Umbilical cord (tissue), 2 donors: ENCODE measurements at places on chromosomes 6 and 20. TPM values are rescaled to one million over a fixed set of nuclear protein-coding genes. Genes with fewer than 3 reads are reported as not detected.

- peak; percentile 96 for DNase-seq
Observed at GRCh38 chr6:150881911-150882481, 16.5 kb downstream of the MTHFD1L start.

CFAP61 gene
- 2.4 TPM for total RNA-seq

DNA sequence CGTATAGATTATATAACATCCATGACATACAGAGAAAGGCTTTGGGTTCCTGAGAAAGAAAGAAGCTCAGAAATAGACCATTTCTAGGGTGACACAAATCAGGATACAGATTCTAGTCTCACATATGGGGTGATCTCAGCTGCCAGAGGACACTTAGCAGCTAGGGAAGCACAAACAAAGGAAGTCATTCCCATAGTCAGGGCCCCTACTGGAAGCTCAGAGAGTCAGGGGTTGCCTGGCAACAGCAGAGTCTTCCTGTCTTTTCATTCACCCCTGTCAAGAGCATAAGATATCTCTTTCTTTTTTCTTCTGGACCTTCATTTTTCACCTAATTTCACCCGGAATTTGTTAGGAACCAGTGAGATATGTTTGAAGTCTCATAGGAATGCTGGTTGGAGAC is 81.9 kb upstream of the IYD start:
- DNase-seq: no peak

ADGRF4 gene
- 7.5 TPM for total RNA-seq

DNA sequence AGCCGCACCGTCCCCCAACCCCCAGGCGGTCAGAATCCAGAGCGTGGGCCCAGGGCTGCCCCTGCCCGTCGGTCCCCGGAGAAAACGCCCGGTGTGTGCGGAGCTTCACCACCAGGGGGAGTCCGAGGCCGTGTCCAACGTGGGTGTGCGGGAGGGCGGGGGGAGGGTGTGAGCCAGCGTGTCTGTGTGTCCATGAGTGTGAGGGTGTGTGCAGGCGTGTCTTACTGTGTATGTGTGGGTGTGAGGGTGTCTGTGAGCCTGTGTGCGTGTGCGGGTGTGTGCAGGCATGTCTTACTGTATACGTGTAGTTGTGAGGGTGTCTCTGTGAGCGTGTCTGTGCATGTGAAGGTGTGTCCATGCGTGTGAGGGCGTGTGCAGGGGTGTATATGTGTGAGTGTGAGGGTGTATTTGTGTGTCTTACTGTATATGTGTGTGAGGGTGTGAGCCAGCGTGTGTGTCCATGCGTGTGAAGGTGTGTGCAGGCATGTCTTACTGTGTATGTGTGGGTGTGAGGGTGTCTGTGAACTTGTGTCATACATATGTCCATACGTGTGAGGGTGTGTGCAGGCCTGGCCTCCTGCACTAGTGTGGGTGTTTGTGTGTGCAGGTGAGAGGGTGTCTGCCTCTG is 24.6 kb upstream of the GATA5 start:
- DNase-seq: peak; percentile 76

- no peak for DNase-seq
Observed at GRCh38 chr6:127290391-127291265, 24.0 kb downstream of the RNF146 start.

ZNF391 gene
- total RNA-seq: 1.7 TPM

HLA-DQB1 gene
- total RNA-seq: 0.24 TPM

GRCh38 chr6:57069228-57069627 is 20.8 kb upstream of the ZNF451 start:
- DNase-seq: no peak

- no peak for DNase-seq
Observed at GRCh38 chr6:149831308-149831820, 32.8 kb downstream of the LRP11 start.

DNA sequence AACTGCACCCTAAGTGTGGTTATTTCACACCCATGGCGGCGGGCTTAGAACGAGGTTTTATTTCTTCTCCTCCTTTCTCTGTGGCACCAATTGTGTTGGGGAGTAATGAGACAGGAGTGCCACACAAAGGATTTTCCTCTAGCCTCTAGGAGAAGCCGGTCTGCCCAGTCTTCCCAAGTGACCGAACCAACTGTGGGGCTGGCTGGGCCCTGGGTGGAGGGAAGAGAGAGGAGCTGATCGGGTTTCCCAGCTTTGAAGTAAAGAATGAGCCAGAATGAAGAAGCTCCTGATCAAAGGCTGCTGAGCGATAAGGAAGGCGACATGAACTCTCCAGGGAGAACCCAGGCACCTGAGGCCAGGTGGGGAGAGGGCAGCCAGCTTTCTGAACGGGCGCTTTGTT is 616.0 kb upstream of the BTBD3 start:
- DNase-seq: no peak

GRCh38 chr6:105257340-105257739 is 77.5 kb upstream of the POPDC3 start:
- DNase-seq: no peak

DNA sequence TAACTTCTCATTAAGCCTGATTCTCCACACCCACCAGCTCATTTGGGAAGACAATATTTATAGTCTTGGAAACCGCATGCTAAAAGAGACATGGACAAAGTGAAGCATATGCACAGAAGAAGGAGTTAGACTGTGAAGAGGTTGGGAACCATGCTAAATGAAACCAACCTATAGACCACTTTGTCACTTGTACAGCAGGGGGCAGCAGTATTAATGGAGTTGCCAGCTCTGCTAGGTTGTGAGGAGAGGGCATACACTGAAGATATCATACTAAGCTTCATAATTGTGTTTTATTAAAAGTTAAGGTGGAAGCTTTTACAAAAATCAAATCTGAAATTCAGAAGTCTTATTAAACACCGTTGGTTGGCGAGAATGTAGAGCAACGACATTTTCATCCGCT is 38.3 kb upstream of the HMGCLL1 start:
- peak; percentile 2 for DNase-seq

DNA sequence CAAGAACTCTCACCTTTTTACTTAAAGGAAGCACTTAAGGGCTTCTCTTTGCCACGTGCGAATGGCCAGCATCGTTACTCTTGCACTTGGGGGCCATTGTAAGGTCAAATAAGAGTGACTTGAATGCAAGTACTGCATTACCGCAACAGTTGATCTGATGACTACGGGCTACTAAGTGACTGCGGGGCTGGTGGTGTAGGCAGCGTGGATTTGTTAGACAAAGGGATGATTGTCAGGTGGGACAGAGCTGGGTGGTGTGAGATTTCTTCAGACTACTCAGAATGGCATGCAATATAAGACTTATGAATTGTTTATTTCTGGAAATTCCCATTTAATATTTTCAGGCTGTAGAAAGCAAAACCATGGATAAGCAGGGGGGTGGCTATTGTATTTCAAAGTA is 199.7 kb upstream of the UST start:
- DNase-seq: no peak

FAM229B gene
- 9.4 TPM for total RNA-seq

- DNase-seq: no peak
Observed at GRCh38 chr6:158328952-158329351, 16.7 kb downstream of the TULP4 start.

- no peak for DNase-seq
Observed at GRCh38 chr20:3767110-3767426, 485 bp downstream of the ADISSP start.

COL21A1 gene
- total RNA-seq: 147 TPM

GRCh38 chr6:14278006-14278405 is 160.4 kb downstream of the CD83 start:
- DNase-seq: no peak

DNA sequence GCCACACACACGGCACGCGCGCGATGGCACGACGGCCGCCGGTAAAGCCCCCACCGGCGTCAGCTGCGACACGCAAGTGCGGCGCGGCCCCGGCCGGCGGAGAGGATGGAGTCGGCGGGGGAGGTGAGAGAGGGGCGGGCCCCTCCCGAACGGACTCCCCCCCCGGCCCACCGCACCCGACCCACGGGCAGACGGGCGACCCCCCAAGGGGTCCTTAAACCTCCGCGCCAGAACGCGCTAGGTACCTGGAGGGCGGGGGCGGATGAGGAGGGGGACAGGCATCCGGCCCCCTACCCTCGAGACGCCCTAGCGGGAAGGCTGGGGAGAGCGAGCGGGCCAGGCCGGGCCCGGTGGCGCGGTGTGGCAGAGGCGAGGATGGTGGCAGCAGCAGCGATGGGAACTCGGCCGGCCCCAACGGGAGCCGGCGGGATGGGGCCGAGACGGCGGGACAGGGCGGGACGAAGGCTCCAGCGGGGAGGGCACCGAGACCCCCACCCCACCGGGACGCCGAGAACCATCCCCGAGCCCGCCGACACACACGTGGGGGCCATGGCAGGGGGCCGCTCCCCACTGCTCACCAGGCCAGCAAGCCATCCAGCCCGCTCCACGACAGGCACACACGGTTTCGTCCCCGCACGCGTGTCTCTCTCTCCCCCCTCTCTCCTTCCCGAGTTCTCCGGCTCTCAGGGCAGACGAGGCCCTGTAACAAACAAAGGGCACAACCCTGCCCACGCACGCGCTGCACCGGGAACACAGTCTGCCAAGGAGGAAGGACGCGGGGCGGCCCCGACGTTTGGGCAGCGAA is 1515.4 kb upstream of the DEFB115 start:
- no peak for DNase-seq

SLC22A16 gene
- total RNA-seq: 1.4 TPM

DNA sequence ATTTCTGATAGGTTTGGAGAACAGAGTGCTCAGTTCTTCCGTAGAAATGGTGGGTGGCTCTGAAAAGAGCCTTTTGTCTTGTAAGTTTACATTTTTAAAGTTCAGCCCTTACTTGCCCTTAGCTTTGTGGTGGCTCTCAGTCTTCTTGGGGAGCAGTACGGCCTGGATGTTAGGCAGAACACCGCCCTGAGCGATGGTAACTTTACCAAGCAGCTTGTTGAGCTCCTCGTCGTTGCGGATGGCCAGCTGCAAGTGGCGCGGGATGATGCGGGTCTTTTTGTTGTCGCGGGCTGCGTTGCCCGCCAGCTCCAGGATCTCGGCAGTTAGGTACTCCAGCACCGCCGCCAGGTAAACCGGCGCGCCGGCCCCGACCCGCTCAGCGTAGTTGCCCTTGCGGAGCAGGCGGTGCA is 19.5 kb downstream of the OR2B2 start:
- no peak for DNase-seq

TNFAIP3 gene
- total RNA-seq: 6.7 TPM

GRCh38 chr20:62111148-62111547 is 11.1 kb upstream of the LSM14B start:
- DNase-seq: no peak

GRCh38 chr6:143539734-143540133 is 28.2 kb upstream of the FUCA2 start:
- no peak for DNase-seq

IFT52 gene
- 55.4 TPM for total RNA-seq

DNA sequence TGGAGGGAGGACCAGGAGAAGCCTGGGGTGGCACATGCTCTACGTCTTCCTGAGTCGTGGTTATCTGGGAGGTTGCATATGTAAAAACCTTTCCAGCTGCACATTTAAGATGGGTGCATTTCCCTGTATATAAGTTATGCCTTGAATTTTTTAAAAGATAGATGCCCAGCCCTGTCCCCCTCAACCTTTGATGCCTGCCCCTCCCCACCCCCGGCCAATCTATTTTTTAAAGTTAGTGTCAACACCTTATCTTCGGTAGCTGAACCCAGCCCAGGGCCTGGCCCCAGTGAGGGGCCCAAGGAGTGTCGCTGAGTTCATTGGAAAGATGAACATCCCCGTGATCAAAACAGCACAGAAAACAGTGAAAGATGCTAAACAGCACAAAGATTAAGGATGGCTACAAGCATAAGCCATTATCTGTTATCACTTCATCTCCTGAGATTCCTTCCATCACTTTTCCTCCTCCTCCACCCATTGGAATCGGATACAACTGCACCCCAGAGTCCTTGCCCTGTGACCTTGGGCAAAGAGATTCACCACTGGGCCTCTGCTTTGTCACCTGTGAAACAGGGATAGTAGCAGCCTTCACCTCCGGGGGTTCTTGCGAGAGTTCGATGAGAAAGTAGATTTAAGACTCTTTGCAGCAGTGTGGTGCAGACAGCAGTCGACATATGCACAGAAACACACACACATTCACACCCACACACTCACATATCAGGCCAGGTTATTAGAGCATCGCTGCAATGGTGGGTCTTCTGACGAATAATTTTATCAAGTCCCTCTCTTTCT is 47.5 kb downstream of the SIRPA start:
- DNase-seq: no peak

ADGRB3 gene
- 5.1 TPM for total RNA-seq
